ENCODE measurements at places on chromosomes 3 and 15.

GRCh38 chr3:197554196-197554561, 1.6 kb downstream of the BDH1 start:
- DNase-seq = no peak

DNA sequence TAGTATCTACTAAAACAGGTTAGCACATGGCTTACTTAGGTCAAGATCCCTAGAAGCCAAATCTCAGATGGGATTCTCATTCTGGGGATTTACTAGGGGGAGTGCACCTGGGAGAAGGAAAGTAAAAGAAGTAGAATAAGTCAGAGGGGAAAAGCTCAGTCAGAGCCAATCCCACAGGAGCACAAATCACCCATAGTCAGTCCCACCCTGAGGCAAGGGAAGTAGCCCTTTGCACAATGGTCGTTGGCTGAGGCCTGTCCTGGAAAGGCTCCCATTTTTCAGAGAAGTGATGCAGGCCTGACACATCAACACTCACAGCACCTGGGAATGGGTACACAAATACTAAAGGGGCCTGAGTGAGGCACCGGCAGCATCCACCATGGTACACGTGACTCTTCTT, 39.8 kb downstream of the SST start:
- DNase-seq = no peak

GRCh38 chr15:68874788-68875187, 54.1 kb upstream of the ANP32A start:
- no peak for DNase-seq

GRCh38 chr15:42010434-42010833, 10.4 kb downstream of the PLA2G4E start:
- no peak for DNase-seq

GRCh38 chr15:35622641-35623340, 76.8 kb upstream of the DPH6 start:
- no peak for DNase-seq

DNA sequence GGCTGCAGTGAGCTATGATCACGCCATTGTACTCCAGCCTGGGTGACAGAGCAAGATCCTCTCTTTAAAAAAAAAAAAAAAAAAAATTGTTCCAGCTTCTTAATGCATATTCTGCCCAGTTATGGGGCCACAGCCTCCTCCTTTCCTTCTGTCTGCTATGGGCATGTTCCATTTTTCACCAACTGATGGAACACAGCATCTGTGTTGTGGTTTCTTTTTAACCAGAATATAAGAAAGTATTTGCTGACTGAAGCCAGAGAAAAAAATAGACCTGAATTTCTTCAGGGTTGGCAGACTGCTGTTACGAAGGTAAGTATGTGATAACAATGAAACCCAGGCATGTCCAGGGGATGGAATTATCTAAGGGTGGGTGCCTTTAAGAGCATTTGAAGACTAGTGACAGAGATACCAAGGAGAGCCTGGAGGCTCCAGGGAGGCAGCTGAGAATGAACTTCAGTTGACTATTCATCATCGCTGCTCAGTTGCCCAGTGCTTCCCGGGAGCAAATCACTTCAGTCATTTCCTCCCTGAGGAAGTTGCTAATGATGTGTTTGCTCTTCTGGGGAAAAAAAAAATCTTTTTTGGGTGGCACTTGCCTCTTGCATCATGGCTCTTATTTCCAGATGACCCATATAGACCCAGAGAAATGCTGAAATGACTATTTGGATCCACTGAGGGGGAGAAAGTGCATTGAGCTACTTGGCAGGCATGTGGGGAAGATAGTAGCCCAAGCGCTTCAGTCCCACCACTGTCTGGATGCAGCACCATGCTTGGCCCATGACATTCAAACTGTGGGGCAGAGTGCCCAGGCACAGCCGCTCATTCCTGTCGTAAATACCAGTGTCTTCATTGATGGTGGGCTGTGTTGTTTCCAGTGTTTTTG, 14.5 kb downstream of the NCBP2 start:
- no peak for DNase-seq

DNA sequence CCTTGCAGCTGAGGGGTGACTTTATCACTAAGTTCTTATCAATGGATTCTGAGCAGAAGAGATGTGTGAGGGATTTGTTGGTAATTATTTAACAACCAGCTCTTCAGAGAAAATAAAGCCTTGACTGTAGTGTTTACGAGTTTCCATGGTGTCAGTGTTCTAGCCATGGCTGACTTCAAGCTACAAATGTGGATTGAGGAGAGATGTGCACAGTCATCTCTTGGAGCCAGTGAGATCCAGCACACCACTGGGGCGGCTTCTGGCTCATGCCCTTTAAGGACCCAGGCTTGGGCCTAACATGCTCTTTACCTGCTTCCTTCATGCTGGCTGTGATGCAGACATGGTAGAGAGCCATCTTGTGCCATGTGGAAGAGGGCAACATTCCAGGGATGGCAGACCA, 145.6 kb upstream of the MRPS22 start:
- no peak for DNase-seq

DNA sequence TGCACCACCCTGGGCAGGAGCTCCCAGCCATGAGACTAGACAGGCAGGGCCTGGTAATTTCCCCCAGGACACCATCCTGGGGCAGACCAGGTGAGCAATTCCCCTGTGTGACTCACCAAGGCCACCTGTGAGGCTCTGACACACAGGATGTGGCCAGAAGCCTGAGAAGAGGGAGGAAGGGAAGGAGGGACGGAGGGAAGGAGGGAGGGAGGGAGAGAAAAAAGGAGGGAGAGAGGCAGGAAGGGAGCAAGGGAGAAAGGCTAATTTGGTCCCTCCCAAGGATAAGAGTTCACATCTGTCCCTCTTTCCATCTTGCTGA, 25.9 kb downstream of the WNT7A start:
- DNase-seq = no peak

DNA sequence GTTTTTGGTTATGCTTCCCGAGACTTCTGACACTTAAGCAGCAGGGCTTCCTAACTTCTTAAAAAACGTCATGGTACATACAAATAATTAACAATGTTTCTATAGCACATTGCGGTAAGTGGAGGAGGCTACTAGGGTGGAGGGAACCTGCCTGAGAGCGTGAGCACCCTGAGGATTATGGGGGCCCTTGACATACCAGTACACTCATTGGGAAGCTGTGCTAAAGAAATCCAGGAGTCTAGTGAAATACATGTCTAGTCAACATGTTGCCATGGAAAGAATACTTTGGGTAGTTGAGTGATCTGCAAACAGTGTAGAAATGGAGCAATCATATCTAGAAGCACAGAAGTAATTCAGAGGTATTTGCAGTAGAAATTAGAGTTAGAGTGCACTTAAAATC, 39.2 kb upstream of the MAPKBP1 start:
- no peak for DNase-seq

DNA sequence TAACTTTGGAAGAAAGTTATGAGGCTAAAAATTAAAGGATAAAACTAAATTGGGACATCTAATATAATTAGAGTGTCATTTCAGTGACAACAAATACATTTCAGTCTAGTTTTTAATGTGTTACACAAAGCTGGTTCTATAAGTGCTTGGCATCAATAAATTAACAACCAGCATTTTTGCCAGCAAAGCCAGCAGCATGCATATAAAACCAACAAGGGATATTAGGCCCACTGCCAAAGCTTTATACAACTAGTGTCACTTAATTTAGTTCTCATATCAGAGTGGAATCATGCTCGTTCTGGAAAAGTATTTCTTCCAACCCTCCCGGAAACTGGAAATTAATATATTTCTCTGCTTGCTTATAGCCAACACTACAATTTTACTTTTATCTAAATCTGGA, 88.8 kb downstream of the THBS1 start:
- no peak for DNase-seq

- no peak for DNase-seq
Measured at GRCh38 chr15:29689287-29689986, 132.8 kb downstream of the TJP1 start.

DNA sequence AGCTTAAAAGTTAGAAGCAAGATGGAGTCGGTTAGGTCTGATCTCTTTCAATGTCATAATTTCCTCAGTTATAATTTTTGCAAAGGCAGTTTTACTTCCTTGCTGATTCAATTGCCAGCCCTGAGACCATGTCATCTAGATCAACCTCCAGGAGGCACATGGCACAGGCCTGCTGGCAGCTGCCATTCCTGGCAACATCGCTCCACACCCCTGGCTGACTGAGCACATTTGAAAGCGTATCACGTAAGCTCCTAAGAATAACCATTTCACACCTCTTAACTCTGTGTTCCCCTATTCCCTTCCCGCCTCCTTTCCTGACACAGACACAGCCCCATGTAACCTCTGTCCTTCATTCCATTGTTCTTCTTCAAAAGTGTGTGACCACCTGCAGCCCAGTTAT, 313.9 kb upstream of the CTNNB1 start:
- DNase-seq = no peak

All from stimulated activated CD4-positive, alpha-beta T cell treated with anti-CD3 and anti-CD28 coated beads, Interleukin-15, amount 100 ng/mL, for 48 hours (primary cell).